Astrocyte of the hippocampus (primary cell): ENCODE measurements at places on chromosomes 11 and 22.
A peak's percentile ranks its signal among the peaks of the same experiment; 100 is the strongest.

- DNase-seq = no peak
These were observed 1.8 kb downstream of the PANX1 start for GRCh38 chr11:94130298-94131046.

- DNase-seq = peak; percentile 9
These were observed 2.4 kb upstream of the ARSA start for GRCh38 chr22:50630376-50630775.

GRCh38 chr11:10809373-10810160 lies 841 bp upstream of the EIF4G2 start:
- peak; percentile 85 for DNase-seq

GRCh38 chr11:43969543-43969942 lies 27.1 kb downstream of the C11orf96 start:
- DNase-seq = no peak
